ENCODE measurements at places on chromosomes 7 and 10.
A peak's percentile ranks its signal among the peaks of the same experiment; 100 is the strongest.

DNA sequence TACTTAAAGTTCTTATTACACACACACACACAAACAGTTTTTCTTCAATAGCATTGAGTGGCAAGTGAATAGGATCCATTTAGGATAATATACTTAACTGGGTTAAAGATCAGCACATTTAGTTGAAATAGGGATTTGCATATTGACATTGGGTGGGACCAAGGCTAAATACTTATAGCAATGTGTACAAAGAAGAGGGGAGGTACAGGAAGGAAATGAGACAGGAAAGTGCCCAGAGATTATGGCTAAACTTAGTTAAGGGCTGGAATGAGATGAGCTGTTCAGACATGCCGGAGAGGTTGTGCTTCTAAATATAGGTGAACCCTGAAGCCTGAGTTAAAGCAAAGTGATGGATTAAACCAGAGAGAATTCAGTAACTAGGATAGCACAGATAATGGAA lies 95.1 kb downstream of the LSMEM1 start:
- no peaks in the 10 kb centered on the region for H3K27me3 ChIP-seq
- DNase-seq, result no peak
- H3K4me3 ChIP-seq, result no peak overlapping the region

- peaks cover 20% of the 10 kb centered on the region for H3K4me1 ChIP-seq
- H3K36me3 ChIP-seq, result no peaks in the 10 kb centered on the region
- no peak overlapping the region for H3K27ac ChIP-seq
- no peaks in the 10 kb centered on the region for H3K27me3 ChIP-seq
- no peak for DNase-seq
These were observed 78.2 kb upstream of the TARP start for GRCh38 chr7:38351601-38352000.

DNA sequence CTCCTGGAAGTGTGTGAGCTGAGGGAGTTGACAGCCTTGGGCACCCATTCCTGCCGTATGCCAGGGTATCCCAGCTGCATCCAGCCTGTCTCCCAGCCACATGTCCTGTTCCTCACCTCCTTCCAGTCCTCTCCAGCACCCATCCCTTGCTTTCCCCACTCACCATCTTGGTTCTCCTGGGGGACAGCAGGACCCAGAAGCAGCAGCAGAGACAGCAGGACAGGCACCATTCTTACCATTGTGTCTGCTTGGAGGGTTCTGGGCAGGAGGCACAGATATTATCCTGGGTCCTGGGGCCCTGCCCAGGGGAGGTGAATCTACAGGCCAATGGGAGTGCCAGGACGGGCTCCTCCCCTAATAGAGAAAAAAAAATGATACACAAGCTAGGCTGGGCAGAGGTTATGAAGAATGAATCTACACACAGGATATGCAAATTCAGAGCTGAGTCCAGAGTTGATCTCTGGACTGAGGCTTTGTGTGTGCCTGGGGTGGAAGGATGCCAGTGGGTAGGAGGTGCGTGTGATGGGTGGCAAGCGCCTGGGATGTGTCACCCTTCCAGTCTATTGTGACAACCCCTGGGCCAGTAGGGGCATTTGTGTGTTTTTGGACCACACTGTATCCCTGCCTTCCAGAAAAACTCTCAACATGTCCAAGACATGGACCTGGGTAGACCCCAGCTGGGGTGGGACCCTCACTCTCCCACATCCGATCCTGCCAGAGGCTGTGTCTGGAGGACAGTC lies at the start of gene AZGP1:
Gene AZGP1, minus strand, starts transcription at position 250 of the 740 bp plus-strand sequence. Its CDS starts 11 bp downstream, at position 239.
- no peaks in the 10 kb centered on the region for H3K36me3 ChIP-seq
- DNase-seq, result no peak
- no peak within 1 kb of the TSS for H3K27ac ChIP-seq
- H3K4me1 ChIP-seq, result peaks cover 19% of the 10 kb centered on the region

- H3K4me1 ChIP-seq, result peaks cover 33% of the 10 kb centered on the region
- peak; percentile 63 for DNase-seq
- peaks cover 100% of the 10 kb centered on the region for H3K27me3 ChIP-seq
These were observed 799 bp downstream of the VAX1 start for GRCh38 chr10:117137031-117137910.

DNA sequence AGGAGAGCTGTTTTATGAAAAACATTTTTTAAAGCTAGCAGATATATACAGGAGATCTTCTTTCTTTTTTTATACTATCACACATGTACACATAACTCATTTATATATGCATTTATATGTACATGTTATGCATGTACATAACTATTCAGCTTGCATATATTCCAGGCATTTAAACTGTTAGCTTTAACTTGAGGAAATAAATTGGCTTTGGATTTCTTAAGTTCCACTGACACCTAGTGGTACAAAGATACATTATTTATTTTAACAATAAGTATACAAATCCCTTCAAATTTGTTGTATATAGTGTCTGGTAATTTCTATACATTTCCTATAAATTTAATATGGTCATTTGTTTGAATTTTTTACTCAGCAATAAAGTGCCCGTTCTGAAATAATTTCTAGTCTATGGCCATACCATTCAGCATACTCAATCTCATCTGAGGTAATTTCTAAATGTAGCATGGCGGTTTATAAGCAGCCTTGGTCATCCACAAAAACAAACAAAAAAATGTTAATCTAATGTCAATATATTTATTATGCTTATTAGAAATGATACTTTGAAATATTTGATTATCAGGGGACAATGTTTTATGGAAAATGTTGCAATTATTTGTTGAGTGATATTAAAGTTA lies 11.6 kb downstream of the ZDHHC6 start:
- H3K36me3 ChIP-seq, result peaks cover 14% of the 10 kb centered on the region
- DNase-seq, result no peak
- no peak overlapping the region for H3K4me3 ChIP-seq
- no peak overlapping the region for H3K27ac ChIP-seq
- no peaks in the 10 kb centered on the region for H3K27me3 ChIP-seq
- H3K4me1 ChIP-seq, result no peaks in the 10 kb centered on the region

DNA sequence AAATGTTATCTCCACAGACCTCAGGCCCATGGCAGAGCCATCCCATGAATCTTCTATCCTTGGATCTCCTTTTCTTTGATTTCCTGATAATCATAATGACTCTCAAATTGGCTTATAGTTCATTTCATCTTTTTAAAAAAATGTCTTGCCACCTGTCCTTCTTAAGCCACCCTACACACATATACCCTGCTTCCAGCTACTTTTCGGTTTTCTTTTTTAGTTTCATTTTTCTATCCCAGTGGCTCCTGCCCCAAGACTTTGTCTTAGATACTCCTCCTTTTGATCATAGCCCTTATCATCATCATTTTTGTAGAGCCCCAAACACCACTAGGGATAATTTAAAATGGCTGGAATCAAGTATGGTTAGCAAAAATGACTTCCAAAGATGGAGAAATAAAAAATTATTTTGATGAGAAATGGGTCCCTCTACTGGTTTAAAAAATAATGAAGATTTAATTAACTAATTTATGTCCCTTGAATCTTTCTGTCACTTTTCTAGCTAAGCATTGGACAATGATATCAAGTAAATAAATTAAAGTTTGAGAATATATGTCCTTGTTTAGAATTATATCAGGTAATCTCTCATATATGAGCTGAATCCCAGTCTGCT lies 277.3 kb upstream of the SEMA3D start:
- H3K36me3 ChIP-seq, result no peaks in the 10 kb centered on the region
- H3K27me3 ChIP-seq, result peaks cover 2% of the 10 kb centered on the region
- no peak overlapping the region for H3K4me3 ChIP-seq
- no peak for DNase-seq
- H3K27ac ChIP-seq, result no peak overlapping the region

DNA sequence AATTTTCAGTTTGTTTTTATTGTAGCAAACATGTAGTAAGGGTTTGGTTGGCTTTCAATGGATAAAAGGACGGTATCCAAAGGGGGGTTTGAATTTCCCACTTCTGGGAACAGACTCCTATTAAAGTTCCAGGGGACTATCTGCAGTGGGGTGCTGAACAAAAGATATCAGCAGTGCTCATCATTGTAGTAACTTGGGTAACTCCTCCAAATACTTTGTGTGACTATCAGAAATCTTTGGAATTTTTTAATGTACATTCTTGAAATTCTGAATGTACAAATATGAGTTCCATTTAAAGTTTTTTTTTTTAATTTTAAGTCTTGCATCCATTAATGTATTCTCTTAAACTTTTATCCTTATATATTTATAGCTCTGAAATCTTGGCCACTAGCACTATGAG lies 42.1 kb downstream of the CYP51A1 start:
- no peak for DNase-seq
- no peaks in the 10 kb centered on the region for H3K4me1 ChIP-seq
- H3K4me3 ChIP-seq, result no peak overlapping the region

DNA sequence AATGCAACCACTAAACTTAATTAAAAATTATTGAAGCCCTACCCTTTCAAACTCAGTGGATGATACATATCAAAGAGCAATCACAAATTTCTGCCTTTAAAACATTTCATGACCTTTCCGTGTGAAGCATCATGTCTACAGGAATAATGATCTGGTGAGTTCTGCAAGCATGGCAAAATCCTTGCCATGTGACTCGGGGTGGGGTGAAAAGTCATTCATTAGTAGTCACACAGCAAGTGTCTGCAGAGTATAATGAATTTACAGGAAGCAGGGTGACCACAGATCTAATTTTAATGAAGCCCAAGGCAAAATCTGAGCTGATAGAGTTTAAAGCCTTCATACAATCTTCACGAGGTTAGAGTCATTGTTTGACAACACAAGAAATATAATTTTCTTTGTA lies 351.9 kb downstream of the THSD7A start:
- no peaks in the 10 kb centered on the region for H3K36me3 ChIP-seq
- no peak overlapping the region for H3K4me3 ChIP-seq

DNA sequence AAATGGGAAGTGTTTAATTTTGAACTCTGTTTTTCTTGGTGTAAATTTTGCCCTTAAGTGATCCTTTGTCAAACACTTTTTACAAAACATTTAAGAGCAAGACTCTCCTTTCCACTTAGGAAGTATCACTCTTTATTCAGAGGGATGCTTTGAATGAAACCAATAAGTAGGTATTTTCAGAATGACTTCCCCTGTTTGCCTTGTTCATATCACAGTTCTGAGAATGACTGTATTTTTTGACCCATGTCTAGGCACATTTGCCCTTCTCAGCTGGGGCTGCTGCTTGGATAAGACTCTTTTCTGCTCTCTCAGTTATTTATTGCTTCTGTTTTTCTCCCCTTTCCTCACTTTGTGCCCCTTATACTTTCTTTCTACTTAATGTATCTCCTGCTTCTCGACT lies 98.2 kb downstream of the CCNY start:
- no peak overlapping the region for H3K4me3 ChIP-seq
- no peaks in the 10 kb centered on the region for H3K4me1 ChIP-seq
- no peak for DNase-seq
- H3K27ac ChIP-seq, result no peak overlapping the region
- H3K27me3 ChIP-seq, result no peaks in the 10 kb centered on the region
- H3K36me3 ChIP-seq, result peaks cover 29% of the 10 kb centered on the region

DNA sequence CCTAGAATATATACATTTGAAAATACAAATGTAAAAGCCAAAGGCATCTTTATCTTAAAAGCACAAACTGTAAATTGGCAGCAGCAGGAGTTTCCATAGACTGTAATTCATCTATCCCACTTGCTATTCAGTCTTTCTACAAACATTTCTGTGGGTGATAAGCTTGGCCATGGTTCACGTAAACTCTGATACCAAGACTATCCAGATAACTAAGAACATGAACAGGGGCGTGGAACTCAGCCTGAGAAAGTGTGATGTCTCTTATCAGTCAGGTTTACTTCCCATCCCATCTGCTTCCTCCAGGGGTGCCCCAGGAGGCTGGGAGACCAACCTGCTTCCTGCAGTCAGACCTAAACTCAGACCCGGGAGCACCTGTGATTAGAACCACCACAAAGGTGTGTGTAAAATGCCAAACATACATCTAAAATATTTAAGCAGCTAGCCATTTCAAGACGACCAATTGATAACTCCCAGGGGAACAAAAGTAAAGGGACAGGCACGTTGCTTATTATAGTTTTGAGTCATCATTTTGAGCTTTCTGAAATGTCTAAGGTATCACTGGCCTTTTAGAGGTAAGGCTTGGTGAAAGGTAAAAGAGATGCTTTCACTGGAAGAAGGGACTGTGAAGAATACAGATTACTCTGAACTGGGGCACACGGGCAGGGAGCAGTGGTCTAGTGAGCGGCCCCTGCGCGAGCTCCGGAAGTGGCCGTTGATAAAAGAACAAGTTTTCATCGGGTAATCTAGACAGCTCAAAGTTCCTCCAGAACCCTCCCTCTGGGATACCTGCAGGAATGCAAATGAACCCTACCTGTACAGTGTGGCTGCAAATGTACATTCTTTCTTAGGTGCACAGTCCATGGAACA lies 51.5 kb downstream of the RSU1 start:
- no peak overlapping the region for H3K27ac ChIP-seq
- H3K4me1 ChIP-seq, result peaks cover 15% of the 10 kb centered on the region
- no peak for DNase-seq
- no peak overlapping the region for H3K4me3 ChIP-seq
- H3K36me3 ChIP-seq, result peaks cover 20% of the 10 kb centered on the region

- no peak overlapping the region for H3K27ac ChIP-seq
- peaks cover 5% of the 10 kb centered on the region for H3K4me1 ChIP-seq
- no peaks in the 10 kb centered on the region for H3K27me3 ChIP-seq
- DNase-seq, result no peak
- H3K4me3 ChIP-seq, result no peak overlapping the region
- H3K36me3 ChIP-seq, result no peaks in the 10 kb centered on the region
These were observed 17.5 kb upstream of the ANLN start for GRCh38 chr7:36372156-36372555.

DNA sequence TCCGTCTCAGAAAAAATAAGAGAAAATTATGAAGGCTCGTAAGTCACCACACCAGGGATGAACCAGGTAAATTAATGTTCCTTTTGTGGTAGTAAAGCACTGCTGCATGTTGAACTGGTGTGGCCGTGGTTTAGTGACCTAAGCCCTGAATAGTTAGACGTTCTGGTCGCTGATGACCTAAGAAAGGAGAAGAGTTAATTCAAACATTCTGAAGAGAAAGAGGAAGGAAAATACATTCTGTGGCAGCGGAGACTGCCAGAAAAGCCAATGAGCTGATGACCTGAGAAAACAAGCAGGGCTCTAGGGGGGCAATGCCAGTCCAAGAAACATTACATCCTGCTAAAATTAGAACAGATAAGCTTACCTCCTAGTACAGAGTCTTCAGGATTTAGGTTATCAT lies 17.5 kb downstream of the DNAJC9 start:
- no peak for DNase-seq
- no peaks in the 10 kb centered on the region for H3K4me1 ChIP-seq
- no peak overlapping the region for H3K4me3 ChIP-seq
- H3K27me3 ChIP-seq, result peaks cover 1% of the 10 kb centered on the region

Measured in nephron progenitor cell (in vitro differentiated cells).